ENCODE measurements at places on chromosomes 7 and 10. TPM values are rescaled to one million over a fixed set of nuclear protein-coding genes. Genes with fewer than 3 reads are reported as not detected.

DNA sequence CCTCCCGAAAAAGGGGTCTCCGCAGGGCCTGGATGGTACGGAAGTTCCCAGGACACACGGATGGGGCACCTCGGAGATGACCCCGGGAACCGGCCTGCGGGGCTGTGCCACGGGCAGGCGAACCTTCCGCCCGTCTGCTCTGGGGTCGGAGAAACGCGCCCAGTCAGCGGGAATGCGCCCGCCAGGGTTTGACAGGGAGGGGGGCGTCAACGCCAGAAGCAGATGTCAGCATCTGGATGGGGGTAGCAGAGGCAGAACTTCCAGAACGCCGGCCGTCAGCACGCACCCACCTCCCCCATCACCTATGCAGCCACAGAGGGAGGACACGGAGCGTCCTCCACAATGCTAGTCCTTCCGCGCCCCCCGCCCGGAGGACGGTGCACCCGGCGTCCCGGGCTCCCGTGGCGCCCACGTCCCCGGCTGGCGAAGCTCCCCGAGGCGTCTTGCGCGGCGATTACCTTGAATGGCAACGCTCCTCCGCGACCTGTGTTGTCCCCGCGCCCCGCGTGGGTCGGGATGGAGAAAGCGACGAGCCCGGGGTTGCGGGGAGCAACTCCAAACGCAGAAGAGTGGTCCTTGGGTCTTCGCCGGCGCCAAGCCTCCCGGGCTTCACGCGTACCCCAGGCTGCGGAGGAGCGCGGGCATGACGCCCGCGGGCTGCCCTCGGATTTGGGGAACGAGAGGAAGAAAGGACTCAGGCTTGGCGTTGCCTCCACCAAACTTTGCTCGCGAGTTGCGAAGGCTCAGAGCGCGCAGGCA lies 561 bp downstream of the FGFR2 start:
- peak overlapping the region; percentile 65 for H3K27ac ChIP-seq
- peak; percentile 87 for DNase-seq
- peaks cover 4% of the 10 kb centered on the region for H3K4me1 ChIP-seq

Gene CALY
- not detected for total RNA-seq

Gene CYP2C9
- total RNA-seq, result 0.92 TPM

Gene PAPSS2
- 173 TPM for total RNA-seq

GRCh38 chr7:116242759-116243158 lies 32.4 kb downstream of the TES start:
- H3K27ac ChIP-seq, result no peak overlapping the region
- H3K27me3 ChIP-seq, result no peaks in the 10 kb centered on the region
- no peaks in the 10 kb centered on the region for H3K4me1 ChIP-seq
- no peaks in the 10 kb centered on the region for H3K36me3 ChIP-seq

GRCh38 chr10:114256008-114256765 lies 17.1 kb downstream of the VWA2 start:
- peaks cover 23% of the 10 kb centered on the region for H3K4me1 ChIP-seq
- no peaks in the 10 kb centered on the region for H3K36me3 ChIP-seq
- no peak for DNase-seq
- H3K27me3 ChIP-seq, result no peaks in the 10 kb centered on the region
- H3K27ac ChIP-seq, result no peak overlapping the region

- peak overlapping the region; percentile 39 for H3K27ac ChIP-seq
- no peaks in the 10 kb centered on the region for H3K27me3 ChIP-seq
- peaks cover 51% of the 10 kb centered on the region for H3K4me1 ChIP-seq
Measured at GRCh38 chr10:969473-970150, 18.6 kb upstream of the GTPBP4 start.

DNA sequence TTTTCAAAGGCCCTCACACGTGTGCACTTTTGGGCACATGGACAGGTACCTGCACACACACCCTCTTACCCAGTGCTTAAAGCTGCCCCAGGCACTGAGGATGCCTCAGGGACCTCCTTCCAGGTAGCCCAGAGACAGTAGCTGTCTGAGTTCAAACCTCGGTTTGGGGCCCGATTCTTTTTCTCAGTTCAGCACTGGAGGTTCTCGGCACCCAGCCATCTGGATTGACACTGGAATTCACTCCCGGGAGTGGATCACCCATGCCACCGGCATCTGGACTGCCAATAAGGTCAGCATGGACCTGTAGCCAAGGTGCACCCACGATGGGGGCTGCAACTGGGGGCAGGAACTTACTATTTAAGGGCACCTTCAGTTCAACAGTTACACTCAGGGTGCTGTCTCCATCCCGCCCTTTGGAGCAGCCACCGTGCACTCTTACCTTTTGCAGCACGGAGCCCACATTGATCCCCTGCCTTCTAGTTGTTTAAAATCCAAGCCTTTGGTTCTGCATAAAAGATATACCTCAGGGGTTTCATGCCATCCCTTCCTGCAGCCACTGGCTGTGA lies 17.7 kb downstream of the CPA5 start:
- no peak for DNase-seq
- H3K27ac ChIP-seq, result no peak overlapping the region
- H3K4me1 ChIP-seq, result no peaks in the 10 kb centered on the region
- H3K27me3 ChIP-seq, result no peaks in the 10 kb centered on the region

DNA sequence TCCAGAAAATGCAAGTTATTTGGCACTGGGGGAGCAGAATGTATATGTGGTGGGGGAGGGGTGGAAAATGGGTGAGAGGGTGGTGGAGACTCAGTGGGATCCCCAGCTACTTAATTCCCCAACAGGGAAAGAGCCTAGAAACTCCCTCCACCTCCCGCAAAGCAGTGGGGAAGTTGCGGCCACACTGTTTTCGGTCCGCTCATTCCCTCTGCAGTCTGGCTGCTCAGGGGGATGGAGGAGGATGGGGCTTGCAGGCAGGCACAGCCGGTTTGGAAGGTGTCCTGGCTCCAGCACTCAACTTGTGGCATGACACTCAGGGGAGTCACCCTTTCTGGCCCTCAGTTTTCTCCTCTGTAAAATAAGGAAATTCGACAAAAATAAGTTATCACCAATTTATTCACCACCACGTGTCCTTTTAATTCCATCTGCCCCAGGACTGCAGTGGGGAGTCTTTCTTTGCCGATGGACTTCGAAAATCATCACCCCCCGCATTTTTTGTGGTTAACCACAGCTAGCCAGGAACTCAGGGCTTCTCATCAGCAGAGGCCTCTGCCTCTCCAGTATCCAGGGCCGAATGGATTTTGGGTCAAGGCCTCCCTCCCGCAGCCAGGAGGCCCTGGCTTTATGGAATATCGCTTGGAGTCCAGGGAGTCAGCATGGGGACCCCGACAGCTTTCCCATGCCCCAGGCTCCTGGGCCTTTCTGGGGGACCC lies 1.6 kb upstream of the HTRA1 start:
- peaks cover 23% of the 10 kb centered on the region for H3K4me1 ChIP-seq
- no peak overlapping the region for H3K27ac ChIP-seq
- no peak for DNase-seq
- no peaks in the 10 kb centered on the region for H3K36me3 ChIP-seq
- peaks cover 18% of the 10 kb centered on the region for H3K27me3 ChIP-seq
- no peak overlapping the region for H3K4me3 ChIP-seq

Gene PIP
- 23.0 TPM for total RNA-seq

- DNase-seq, result no peak
- no peak overlapping the region for H3K4me3 ChIP-seq
- H3K27me3 ChIP-seq, result no peaks in the 10 kb centered on the region
Measured at GRCh38 chr7:6640246-6640721, 3.2 kb downstream of the ZNF316 start.

GRCh38 chr7:126838194-126838593 lies 414.5 kb downstream of the GRM8 start:
- no peaks in the 10 kb centered on the region for H3K36me3 ChIP-seq
- H3K27me3 ChIP-seq, result no peaks in the 10 kb centered on the region
- no peak overlapping the region for H3K4me3 ChIP-seq
- no peak for DNase-seq
- H3K27ac ChIP-seq, result no peak overlapping the region

DNA sequence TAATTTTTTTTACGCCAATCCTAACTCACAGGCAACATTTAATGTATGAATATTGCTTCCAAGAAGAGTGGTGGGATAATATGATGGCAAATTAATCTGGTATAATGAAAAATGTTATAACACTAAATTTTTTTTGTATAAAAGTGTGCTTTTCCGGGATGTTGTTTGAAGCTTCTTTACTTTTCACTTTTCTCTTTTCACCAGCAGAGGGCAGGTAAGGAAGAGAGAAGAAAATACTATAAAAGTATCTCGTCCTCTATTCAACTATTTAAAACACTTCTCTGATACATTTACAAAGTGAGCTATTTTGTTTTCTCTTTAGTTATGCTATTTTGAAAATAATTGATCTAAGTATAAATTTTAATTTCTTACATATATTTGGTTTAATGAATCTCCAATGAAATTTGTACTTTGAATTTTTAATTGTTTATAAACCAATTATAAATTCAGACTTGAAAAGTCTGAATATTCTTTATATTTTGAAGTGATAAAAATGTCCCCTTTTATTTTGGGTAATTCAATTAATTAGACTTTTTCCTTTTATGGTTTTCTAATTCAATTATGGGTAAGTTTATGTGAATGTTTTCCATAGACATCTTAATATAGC lies 20.7 kb upstream of the CFTR start:
- no peaks in the 10 kb centered on the region for H3K27me3 ChIP-seq
- no peak overlapping the region for H3K4me3 ChIP-seq
- no peak for DNase-seq
- H3K27ac ChIP-seq, result no peak overlapping the region

Gene ST7
- 36.0 TPM for total RNA-seq

- no peaks in the 10 kb centered on the region for H3K27me3 ChIP-seq
- H3K36me3 ChIP-seq, result no peaks in the 10 kb centered on the region
- no peak overlapping the region for H3K27ac ChIP-seq
- no peaks in the 10 kb centered on the region for H3K4me1 ChIP-seq
- H3K4me3 ChIP-seq, result no peak overlapping the region
- DNase-seq, result no peak
Measured at GRCh38 chr7:83793558-83793957, 144.6 kb upstream of the SEMA3E start.

GRCh38 chr7:20834656-20835055 lies 48.0 kb upstream of the SP8 start:
- no peak for DNase-seq
- H3K4me3 ChIP-seq, result no peak overlapping the region
- no peaks in the 10 kb centered on the region for H3K36me3 ChIP-seq
- H3K27me3 ChIP-seq, result no peaks in the 10 kb centered on the region
- no peak overlapping the region for H3K27ac ChIP-seq

Gene NEUROG3
- not detected for total RNA-seq

DNA sequence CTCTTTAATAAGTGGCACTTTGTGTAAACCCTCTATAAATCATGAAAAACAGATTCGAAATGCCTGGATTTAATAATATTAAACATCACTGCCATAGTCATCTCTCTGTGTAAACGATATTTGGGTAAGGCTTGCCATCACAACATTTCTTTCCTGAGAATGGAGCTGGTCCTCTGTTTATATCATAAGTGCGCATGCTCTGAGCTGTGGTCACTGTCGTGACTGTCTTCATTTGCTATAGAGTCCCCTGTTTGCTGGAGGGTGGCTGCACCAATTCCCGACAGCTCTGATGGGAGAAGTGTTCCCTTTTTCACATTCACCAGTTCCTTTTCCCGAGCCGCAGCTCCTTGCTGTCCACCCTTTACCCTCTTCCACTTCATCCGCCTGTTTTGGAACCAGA lies 50.4 kb upstream of the AGMO start:
- H3K27ac ChIP-seq, result no peak overlapping the region
- no peaks in the 10 kb centered on the region for H3K4me1 ChIP-seq
- H3K27me3 ChIP-seq, result no peaks in the 10 kb centered on the region
- DNase-seq, result no peak
- H3K4me3 ChIP-seq, result no peak overlapping the region

Gene SHLD2
- 26.6 TPM for total RNA-seq

GRCh38 chr7:106609416-106609815 lies 51.5 kb downstream of the CCDC71L start:
- no peaks in the 10 kb centered on the region for H3K27me3 ChIP-seq
- H3K4me3 ChIP-seq, result no peak overlapping the region
- no peak overlapping the region for H3K27ac ChIP-seq
- H3K4me1 ChIP-seq, result no peaks in the 10 kb centered on the region
- no peak for DNase-seq

Gene PLEKHS1
- 7.3 TPM for total RNA-seq

- no peak for DNase-seq
- no peaks in the 10 kb centered on the region for H3K4me1 ChIP-seq
- H3K27me3 ChIP-seq, result no peaks in the 10 kb centered on the region
- H3K36me3 ChIP-seq, result peaks cover 38% of the 10 kb centered on the region
Measured at GRCh38 chr7:74404741-74405140, 49.0 kb upstream of the GTF2IRD1 start.

Gene OR9A4
- not detected for total RNA-seq

Gene DKK1
- total RNA-seq, result 9.4 TPM

Gene UPK3B
- 52.4 TPM for total RNA-seq

- H3K27ac ChIP-seq, result no peak overlapping the region
- DNase-seq, result no peak
- H3K4me1 ChIP-seq, result no peaks in the 10 kb centered on the region
- no peaks in the 10 kb centered on the region for H3K36me3 ChIP-seq
Measured at GRCh38 chr7:19715499-19715898, 6.7 kb upstream of the POLR1F start.

DNA sequence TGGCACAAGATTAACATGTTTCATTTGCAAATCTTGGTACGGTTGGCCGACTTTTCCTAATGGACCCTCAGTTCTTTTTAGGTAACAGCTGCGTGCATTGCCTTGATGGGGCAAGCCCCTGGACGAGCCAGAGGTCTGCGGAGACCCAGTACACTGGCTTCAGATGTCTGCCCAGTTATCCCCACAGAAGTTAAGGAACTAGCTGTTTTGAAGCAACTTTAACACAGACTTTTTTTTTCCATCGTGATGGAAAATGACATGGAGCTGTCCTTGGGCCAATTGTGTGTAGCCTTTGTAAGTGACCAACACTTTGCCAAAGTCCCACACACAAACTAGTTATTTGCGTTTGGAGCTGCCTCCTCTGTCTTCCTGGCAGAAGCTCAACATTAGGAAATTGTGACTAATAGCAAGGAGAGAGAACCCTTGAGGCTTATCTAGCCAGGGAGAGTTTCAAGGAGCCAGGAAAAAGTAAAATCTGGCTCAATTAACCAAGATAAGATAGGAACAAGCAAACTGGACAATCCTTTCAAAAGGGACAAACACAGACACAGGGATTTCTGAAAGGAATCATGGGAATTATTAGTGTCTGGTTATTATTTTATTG lies 99.6 kb upstream of the BMPER start:
- no peak for DNase-seq
- no peak overlapping the region for H3K27ac ChIP-seq
- H3K4me3 ChIP-seq, result no peak overlapping the region
- H3K4me1 ChIP-seq, result peaks cover 10% of the 10 kb centered on the region

- no peak for DNase-seq
- H3K36me3 ChIP-seq, result no peaks in the 10 kb centered on the region
- no peaks in the 10 kb centered on the region for H3K27me3 ChIP-seq
Measured at GRCh38 chr7:89336121-89336520, 540.6 kb upstream of the TEX47 start.

- DNase-seq, result no peak
- H3K4me1 ChIP-seq, result no peaks in the 10 kb centered on the region
- H3K36me3 ChIP-seq, result no peaks in the 10 kb centered on the region
- no peak overlapping the region for H3K27ac ChIP-seq
- H3K27me3 ChIP-seq, result no peaks in the 10 kb centered on the region
Measured at GRCh38 chr7:95011146-95011928, 103.9 kb downstream of the PPP1R9A start.

Gene PRSS2
- total RNA-seq, result 34.2 TPM
